ENCODE measurements at places on chromosomes 7 and 10.

DNA sequence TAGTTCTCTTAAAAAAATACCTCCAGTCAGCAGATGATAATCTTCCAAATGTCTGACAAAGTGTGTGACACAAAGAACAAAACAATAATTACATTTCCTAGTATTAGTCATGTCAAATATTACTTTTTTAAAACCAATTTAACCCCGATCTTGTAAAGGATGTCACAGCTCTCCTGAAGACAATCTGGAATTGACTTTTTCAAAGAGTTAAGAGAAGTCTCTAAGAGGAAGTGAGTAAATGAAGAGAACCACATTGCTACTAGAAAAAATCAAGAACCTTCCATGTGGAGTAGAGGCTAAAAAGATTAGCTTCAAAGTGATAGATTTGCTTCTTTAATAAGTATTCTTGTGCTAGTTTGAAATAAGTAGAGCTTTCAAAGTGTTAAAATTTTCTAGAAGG is 218.2 kb upstream of the IMMP2L start:
- DNase-seq: no peak

- no peak for DNase-seq
Measured at GRCh38 chr7:3591944-3592343, 290.9 kb downstream of the SDK1 start.

DNA sequence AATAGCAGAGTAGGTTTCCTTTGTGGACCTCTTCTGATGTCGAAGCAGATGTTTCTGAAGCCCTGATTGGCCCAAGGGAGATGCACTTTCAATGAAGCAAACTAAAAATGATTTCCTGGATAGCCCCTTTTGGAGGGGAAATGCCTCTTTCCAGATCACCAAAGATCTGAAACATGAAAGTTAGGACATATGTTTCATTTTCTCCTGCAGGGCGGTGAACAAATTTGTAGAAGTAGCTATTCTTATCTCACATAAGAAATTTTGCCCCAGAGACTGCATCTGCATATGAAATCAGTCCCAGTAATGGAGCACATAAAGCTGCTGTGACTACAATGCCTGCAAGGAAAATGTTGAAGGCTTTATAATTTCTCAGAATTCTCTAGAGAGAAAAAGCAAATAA is 56.0 kb downstream of the THSD7A start:
- no peak for DNase-seq

GRCh38 chr10:397321-398068 is 262.2 kb downstream of the ZMYND11 start:
- no peak for DNase-seq

DNA sequence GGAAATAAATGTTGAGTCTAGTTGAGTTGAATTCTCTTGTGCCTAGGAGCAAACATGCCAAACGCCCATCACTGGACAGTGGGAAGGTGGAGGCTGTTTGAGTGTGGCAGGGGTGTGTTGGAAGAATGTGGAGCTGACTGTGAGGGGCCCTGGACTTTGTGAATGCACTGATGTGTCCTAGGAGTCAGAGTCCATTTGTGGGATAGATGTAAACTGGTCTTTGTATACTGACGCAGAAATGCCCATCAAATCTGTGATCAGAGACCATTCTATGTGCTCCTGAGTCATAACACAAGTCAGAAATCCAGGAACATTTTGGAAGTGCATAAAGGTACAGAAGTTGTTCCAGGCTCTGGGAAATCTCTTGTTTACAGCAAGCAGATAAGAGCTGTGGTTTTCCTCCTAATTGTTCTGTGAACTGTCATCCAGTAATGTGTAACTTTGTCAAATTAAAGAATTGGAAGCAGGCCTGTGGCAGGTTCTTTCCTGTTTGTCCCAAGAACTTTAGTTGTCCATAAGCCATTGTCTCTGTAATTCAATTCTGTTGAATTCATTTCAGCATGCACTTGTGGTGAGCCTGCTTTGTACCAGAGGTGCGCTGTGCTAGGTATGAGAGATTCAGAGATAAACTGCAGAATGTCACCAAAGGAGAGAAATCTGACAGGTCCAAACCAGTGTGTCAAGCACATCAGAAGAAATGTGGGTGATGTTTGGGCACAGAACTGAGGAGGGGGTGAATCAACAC is 7.6 kb downstream of the PRXL2A start:
- no peak for DNase-seq

GRCh38 chr10:103102195-103102594 is 90.9 kb downstream of the NT5C2 start:
- DNase-seq: no peak

GRCh38 chr7:8259586-8260222 is 2.3 kb downstream of the ICA1 start:
- no peak for DNase-seq

- no peak for DNase-seq
Measured at GRCh38 chr7:101238226-101239182, 902 bp upstream of the CLDN15 start.

DNA sequence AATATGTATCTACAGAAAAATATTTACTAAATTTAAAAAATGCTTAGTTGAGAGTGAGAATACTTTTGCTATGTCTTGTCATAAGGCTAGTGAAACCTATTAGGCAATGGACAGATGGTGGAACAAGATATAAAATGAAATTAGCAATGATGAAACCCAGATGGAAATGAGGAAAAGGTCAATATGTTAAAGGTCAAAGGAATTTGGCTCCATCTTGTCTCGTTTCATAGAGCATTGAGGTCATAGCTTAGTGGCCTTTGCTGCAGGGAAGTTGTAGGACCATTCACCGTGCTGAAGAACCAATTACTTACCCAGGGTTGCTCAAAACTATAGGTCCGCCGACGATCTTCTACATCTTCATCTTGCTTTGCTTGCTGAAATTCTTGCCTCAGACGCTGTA is 683.9 kb downstream of the PARD3 start:
- no peak for DNase-seq

DNA sequence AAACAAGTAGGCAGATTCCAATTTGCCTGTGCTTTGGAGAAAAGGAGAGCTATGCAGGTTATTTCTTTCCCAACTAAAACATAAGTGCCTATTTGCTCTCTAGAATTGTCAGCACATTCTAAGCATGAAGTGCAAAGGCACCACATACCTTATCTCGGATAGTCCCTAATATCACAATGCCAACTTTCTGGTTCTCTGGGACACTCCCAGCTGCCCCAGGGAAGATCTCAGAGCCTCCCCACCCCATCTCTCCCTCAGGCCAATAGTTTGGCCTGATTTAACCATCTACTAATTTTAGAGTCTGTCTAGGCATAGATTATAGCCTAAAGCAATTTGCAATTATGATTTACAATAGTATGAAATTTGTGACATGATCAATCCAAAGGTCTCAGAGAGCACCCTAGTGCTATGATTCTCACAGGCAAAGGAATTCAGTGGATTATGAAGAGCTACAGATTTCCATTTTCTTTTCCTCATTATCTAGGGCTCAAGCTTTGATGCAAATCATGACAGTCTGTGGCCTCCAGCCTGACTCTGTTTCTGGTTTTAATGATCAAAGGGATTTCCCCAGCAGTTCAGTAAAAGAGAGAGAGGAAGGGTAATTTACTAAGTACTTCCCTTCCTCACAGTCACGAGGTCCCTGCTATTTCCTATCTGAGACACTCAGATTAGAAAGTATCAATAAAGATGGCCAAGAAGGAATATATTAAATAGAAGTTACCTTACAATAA is 29.0 kb upstream of the IL6 start:
- no peak for DNase-seq
